ENCODE measurements at places on chromosomes 5 and 9.

DNA sequence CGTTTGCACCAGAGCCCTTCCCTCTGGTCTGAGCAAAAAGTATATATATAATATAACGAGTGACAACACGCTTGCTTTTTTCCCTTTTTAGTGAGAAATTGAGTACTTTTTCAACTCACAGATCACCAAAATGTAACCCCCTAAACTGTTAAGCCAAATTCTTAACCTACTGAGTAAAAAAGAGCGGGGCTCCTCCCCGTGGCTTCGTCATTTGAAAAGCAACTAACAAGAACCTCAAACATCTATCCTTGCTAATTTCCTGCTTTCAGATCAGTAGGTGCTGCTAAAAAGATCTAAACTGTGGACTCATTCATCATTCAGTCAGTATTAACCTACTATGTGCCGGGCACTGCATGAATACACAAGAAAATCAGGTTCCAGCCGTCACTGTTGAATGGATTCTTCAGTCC, 1.0 kb upstream of the PTBP3 start:
- peak; percentile 76 for DNase-seq
- H3K36me3 ChIP-seq, result no peaks in the 10 kb centered on the region
- H3K27me3 ChIP-seq, result no peaks in the 10 kb centered on the region
- peak overlapping the region; percentile 92 for H3K27ac ChIP-seq
- peaks cover 33% of the 10 kb centered on the region for H3K4me1 ChIP-seq

GRCh38 chr9:111857555-111858211, 38.9 kb upstream of the UGCG start:
- H3K36me3 ChIP-seq, result no peaks in the 10 kb centered on the region
- H3K27ac ChIP-seq, result no peak overlapping the region

DNA sequence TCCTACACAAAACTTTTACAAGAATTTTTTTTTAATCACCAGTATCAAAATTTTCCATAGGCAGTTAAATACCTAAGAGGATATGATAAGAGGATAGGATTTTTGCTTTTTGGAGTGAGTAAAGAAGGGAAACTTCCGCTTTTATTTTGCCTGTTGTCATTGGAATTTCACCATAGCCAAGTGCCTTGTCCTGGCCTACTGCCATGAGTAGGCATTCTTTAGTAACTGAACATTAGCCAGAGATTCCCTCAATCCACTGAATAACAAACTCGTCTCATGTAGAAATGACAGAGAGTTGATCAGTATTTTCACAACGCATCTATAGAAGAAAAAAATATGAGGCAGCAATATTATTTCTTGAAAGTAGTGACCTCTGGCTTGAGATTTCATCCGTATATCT, 289.6 kb upstream of the ADAMTSL1 start:
- no peak overlapping the region for H3K27ac ChIP-seq
- no peaks in the 10 kb centered on the region for H3K27me3 ChIP-seq
- no peaks in the 10 kb centered on the region for H3K36me3 ChIP-seq
- no peak for DNase-seq
- no peak overlapping the region for H3K4me3 ChIP-seq
- no peaks in the 10 kb centered on the region for H3K4me1 ChIP-seq

- no peak overlapping the region for H3K4me3 ChIP-seq
- H3K36me3 ChIP-seq, result no peaks in the 10 kb centered on the region
- H3K27ac ChIP-seq, result no peak overlapping the region
- H3K4me1 ChIP-seq, result no peaks in the 10 kb centered on the region
Measured at GRCh38 chr5:31561946-31562345, 29.8 kb downstream of the C5orf22 start.

DNA sequence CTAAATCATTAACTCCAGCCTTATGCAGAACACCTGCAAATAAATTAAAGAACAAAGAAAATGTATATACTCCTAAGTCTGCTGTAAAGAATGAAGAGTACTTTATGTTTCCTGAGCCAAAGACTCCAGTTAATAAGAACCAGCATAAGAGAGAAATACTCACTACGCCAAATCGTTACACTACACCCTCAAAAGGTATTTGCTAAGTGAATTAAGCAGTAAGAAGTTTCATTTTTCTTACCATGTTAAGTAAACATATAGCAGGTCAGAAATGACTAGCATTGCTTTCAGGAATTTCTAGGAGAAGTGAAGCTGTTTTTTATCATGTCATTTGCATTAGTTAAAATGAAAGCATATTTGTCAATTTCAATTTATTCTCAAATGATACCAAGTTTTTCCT, 92.7 kb downstream of the MELK start:
- peaks cover 17% of the 10 kb centered on the region for H3K4me1 ChIP-seq
- H3K27ac ChIP-seq, result no peak overlapping the region
- no peaks in the 10 kb centered on the region for H3K27me3 ChIP-seq
- peaks cover 24% of the 10 kb centered on the region for H3K36me3 ChIP-seq

GRCh38 chr5:38086777-38087176, 171.6 kb upstream of the EGFLAM start:
- H3K27me3 ChIP-seq, result no peaks in the 10 kb centered on the region
- DNase-seq, result no peak
- no peak overlapping the region for H3K27ac ChIP-seq
- H3K4me3 ChIP-seq, result no peak overlapping the region

GRCh38 chr5:137516961-137517360, 17.8 kb upstream of the SPOCK1 start:
- no peaks in the 10 kb centered on the region for H3K4me1 ChIP-seq
- no peak overlapping the region for H3K27ac ChIP-seq
- no peak overlapping the region for H3K4me3 ChIP-seq

DNA sequence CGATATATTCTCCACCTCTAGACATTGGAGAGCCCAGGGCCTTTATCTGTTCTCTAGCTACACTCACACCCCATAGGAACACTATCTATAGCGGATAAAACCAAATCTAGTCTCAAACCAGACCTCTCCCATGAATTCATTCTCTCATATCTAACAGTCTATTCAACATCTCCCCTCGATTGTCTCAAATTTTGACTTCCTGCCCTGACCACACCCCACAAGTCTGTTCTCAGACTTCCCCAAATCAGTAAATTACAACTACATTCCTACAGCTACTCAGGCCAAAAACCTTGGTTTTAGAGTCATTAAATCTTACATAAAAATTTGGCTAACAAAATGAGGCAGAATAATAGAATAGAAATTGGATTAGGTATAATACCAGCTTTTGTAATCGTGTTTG, 12.5 kb upstream of the SLC1A3 start:
- no peaks in the 10 kb centered on the region for H3K27me3 ChIP-seq
- no peaks in the 10 kb centered on the region for H3K36me3 ChIP-seq
- DNase-seq, result peak; percentile 85

- no peaks in the 10 kb centered on the region for H3K36me3 ChIP-seq
- no peaks in the 10 kb centered on the region for H3K27me3 ChIP-seq
- no peak for DNase-seq
- peaks cover 69% of the 10 kb centered on the region for H3K4me1 ChIP-seq
Measured at GRCh38 chr9:137301081-137301947, 757 bp downstream of the NRARP start.

GRCh38 chr5:99773290-99773689, 761.9 kb upstream of the FAM174A start:
- H3K4me3 ChIP-seq, result no peak overlapping the region
- H3K4me1 ChIP-seq, result no peaks in the 10 kb centered on the region
- no peak for DNase-seq

GRCh38 chr5:59485629-59486439, 407.7 kb downstream of the PDE4D start:
- no peak for DNase-seq
- H3K27ac ChIP-seq, result no peak overlapping the region
- no peaks in the 10 kb centered on the region for H3K27me3 ChIP-seq
- H3K4me3 ChIP-seq, result no peak overlapping the region
- no peaks in the 10 kb centered on the region for H3K36me3 ChIP-seq

- H3K27me3 ChIP-seq, result peaks cover 3% of the 10 kb centered on the region
- H3K4me3 ChIP-seq, result peak overlapping the region; percentile 86
- H3K36me3 ChIP-seq, result no peaks in the 10 kb centered on the region
- H3K27ac ChIP-seq, result peak overlapping the region; percentile 9
Measured at GRCh38 chr9:8856396-8857067, 1057.0 kb upstream of the DMAC1 start.

DNA sequence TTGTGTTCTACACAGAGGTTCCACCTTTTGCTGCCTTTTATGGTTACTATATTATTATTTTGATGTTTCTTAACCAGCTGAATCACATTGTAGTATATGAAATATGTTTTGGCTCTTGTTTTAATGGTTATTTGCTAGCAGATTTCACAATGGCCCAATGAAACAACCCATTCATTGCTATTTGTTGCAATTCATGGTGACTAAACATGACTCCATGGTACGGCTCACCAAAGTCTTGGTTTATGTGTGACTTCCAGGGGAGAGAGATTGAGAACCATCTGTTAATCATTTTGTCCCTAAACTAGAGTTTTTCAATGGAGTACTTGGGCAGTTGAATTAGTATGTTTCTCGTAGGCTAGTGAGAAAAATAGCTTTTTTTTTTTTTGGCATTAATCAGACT, 108.4 kb downstream of the GHR start:
- no peak overlapping the region for H3K4me3 ChIP-seq
- H3K36me3 ChIP-seq, result no peaks in the 10 kb centered on the region
- DNase-seq, result no peak

DNA sequence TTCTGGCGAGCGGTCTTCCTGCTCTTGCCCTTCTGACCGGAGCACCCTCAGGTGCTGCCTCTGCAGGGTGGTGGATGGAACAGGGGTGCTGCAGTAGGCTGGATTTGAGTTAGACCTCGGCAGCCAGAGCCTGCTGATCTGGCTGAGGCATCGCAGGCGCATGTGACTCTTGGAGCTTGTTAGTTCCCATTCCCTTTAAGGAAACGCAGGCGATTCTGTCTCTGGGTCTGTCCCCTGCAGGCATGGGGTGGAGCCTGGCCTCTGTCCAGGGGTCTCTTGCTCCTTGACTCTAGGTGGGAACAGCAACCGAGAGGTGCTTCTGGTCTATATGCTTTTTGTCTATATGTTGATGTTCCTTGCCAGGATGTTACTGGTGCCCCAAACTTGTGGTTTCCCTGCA, 3.1 kb downstream of the WNK2 start:
- H3K27me3 ChIP-seq, result peaks cover 46% of the 10 kb centered on the region
- H3K4me3 ChIP-seq, result no peak overlapping the region
- no peak overlapping the region for H3K27ac ChIP-seq
- H3K4me1 ChIP-seq, result peaks cover 12% of the 10 kb centered on the region

GRCh38 chr9:132381966-132382541, 24.6 kb downstream of the TTF1 start:
- peak overlapping the region; percentile 15 for H3K4me3 ChIP-seq
- DNase-seq, result peak; percentile 77
- peaks cover 33% of the 10 kb centered on the region for H3K4me1 ChIP-seq
- H3K27me3 ChIP-seq, result no peaks in the 10 kb centered on the region
- peaks cover 34% of the 10 kb centered on the region for H3K36me3 ChIP-seq

GRCh38 chr5:143117821-143118220, 285.7 kb downstream of the NR3C1 start:
- no peaks in the 10 kb centered on the region for H3K27me3 ChIP-seq
- no peak overlapping the region for H3K4me3 ChIP-seq
- no peak overlapping the region for H3K27ac ChIP-seq
- no peak for DNase-seq
- H3K36me3 ChIP-seq, result peaks cover 2% of the 10 kb centered on the region

DNA sequence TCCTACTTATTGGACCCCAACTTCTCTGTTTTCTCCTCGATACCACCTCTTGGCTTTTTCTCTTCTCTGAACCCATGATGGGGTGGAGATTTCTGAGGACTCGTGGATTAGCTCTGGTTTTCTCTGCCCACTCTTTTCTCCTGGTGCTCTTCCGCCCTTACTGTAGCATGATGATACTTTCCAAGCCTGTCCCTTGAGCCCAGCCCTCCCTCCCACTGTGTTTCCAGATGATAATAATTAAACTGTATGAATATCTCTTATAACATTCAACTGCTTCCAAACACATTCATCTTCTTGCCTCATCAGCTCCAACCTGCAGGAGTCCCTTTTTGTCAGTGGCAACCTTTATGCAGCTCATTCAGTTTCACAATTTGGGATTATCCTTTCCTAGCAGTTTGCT, 494.2 kb upstream of the KLF4 start:
- H3K4me1 ChIP-seq, result no peaks in the 10 kb centered on the region
- no peak for DNase-seq
- no peak overlapping the region for H3K4me3 ChIP-seq
- H3K36me3 ChIP-seq, result no peaks in the 10 kb centered on the region

DNA sequence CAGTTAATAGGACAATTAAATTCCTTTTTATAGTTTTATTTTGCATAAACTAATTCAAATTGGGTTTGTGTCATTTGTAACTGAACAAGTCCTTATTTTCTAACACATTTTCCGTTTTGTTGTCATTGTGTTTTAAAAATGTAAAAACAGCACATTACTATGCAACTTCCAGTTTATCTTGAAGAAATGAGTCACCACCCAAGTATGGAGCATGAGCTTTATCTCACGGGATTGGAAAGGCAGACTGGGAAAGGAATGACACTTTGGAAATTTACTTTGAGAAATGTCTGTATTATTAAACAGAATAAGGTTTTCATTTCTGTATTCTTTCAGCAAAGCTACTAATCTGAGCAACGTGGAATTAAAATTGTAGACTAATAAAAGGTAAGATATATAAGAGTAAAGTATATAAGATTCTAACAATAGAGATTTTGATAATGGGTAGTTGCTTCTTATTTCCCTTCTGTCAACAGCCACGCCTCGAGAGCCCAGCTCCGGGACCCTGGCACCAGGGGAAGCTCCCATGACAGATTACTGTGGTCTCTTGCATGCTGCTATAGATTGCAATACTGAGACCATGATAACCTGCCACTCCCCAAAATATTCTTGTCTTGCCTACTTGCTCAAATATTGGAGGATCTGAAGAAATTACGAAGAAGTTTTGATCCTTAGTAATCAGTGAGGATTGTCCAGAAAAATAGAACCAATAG, 433.1 kb downstream of the CHSY3 start:
- no peaks in the 10 kb centered on the region for H3K4me1 ChIP-seq
- H3K27me3 ChIP-seq, result no peaks in the 10 kb centered on the region
- H3K4me3 ChIP-seq, result no peak overlapping the region
- no peaks in the 10 kb centered on the region for H3K36me3 ChIP-seq

DNA sequence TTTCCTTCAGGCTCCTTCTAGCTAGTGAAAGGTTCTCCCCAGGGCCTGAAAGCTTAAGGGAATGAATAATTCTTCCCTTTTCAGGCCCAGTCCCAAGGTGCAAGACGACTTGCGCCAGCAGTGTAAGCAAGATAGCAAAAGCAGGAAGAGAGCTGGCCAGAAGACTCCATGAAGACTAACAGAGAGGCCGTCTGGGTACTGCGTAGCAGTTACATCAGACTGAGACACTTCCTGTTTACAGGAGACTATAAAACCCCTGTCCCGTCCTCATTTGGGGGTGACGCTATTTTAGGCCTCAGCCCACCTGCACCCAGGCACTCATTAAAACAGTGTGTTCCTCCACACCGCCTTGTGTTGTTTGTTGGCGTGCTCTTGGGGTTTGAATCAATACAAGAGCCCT, 90.7 kb upstream of the MOCS2 start:
- no peak overlapping the region for H3K4me3 ChIP-seq
- no peaks in the 10 kb centered on the region for H3K4me1 ChIP-seq
- no peak for DNase-seq
- H3K27me3 ChIP-seq, result no peaks in the 10 kb centered on the region

- no peaks in the 10 kb centered on the region for H3K4me1 ChIP-seq
- no peaks in the 10 kb centered on the region for H3K27me3 ChIP-seq
- no peak for DNase-seq
Measured at GRCh38 chr5:27963050-27963783, 924.8 kb upstream of the CDH9 start.

Measured in common myeloid progenitor, CD34-positive (primary cell).